ENCODE measurements at places on chromosomes 13 and 19.

- no peak for DNase-seq
These were observed 101.7 kb upstream of the SPRY2 start for GRCh38 chr13:80442609-80443008.

GRCh38 chr13:60152114-60152513 is 11.6 kb downstream of the DIAPH3 start:
- peak; percentile 15 for DNase-seq

DNA sequence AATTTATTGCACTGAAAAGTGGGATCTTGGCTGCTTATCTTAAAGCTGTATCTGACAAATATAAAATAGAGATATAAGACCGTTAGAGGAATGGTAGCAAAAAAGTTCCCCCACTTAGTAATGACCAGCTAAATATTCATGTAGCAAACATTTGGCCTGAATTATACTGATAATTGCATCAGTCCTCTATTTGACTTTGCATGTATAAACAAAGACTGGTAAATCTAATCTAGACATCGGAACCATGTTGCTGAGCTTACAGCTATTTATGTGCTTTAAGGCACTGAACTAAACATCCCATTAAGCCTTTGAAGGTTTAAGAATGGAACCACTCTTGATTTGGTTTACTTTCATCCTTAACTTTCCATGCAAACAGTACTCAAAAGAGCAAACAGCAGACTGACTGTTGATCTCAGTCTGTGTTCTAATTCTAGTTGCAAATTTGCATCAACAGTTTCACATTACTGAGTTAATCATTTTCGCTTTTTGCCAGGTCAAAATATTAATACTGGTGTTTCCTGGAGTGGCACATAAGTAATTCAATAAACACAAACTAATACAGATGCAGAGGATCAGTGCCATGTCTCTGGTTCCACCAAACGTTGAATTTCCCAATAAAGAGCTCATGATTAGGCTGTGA is 203.5 kb upstream of the HTR2A start:
- DNase-seq = peak; percentile 22

DNA sequence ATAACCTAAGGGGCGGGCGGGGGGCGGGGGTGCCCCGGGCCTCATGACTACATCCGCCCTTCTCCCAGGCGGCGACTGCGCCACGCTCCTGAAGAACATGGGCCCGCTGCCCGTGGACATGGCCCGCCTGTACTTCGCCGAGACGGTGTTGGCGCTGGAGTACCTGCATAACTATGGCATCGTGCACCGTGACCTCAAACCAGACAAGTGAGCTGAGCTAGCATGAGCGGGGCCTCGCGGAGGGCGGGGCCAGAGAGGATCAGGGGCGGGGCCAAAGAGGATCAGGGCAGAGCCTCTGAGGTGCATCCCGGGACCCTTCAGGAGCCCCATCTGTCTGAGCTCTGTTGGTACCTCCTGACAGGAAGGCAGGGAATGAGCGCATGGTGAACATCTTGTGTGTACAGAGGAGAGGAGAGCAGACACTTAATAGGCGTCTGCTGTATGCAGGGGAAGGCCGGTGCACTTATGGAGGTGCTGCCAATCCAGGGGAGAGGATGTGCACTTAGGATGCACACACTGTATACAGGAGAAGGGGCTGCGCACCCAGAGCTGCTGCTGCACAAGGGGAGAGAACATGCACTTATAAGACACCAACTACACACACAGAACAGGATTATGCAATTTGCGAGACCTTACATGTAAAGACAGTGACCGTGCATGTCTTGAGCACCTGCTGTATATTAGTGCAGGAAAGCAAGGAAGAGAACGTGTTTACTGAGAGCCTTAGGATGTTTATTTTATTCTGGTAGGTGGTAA is 20.9 kb upstream of the PIK3R2 start:
- DNase-seq = no peak

GRCh38 chr19:44430956-44431355 is 17.3 kb downstream of the ZNF229 start:
- peak; percentile 41 for DNase-seq

GRCh38 chr13:99383946-99384345 is 76.7 kb upstream of the GPR183 start:
- no peak for DNase-seq

DNA sequence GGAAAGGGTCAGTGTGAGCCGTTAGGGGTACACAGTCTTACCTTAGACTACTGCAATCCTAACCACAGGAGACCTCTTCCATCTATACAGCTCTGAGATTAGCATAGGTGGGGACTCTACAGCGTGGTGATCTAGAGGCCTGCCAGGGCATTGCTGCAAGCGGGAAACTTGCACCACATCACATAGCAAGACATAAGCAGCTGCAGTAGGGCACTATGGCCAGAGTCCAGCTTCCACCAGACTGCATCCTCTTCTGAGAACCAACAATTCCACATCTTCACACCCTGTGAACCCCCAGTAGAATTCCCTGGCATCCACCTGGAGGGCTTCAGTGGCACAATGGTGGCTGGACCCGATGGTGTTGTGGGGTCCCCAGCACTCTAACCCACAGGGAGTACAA is 1564.3 kb upstream of the PRR20A start:
- DNase-seq = no peak

GRCh38 chr13:36105726-36106125 is 25.5 kb downstream of the DCLK1 start:
- no peak for DNase-seq

- peak; percentile 2 for DNase-seq
These were observed 146.9 kb upstream of the UFM1 start for GRCh38 chr13:38202740-38203139.

DNA sequence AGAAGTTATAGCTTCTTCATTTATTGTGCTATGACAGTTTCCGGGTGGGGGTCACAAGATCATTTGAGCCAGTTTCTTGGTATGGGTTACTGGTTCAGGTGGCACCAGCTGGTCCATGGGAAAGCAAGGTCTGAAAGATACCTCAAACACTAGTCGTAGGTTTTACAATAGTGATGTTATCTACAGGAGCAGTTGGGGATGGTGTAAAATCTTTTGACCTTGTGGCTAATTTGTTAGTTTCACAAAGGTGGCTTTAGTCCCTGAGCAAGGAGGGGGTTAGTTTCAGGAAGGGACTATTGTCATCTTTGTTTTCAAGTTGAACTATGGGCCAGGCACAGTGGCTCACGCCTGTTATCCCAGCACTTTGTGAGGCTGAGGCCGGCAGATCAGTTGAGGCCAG is 24.6 kb downstream of the CHST8 start:
- no peak for DNase-seq

GRCh38 chr13:91185294-91185863 is 162.1 kb upstream of the MIR17HG start:
- peak; percentile 0 for DNase-seq

GRCh38 chr13:93774506-93774905 is 547.9 kb downstream of the GPC6 start:
- DNase-seq = no peak

DNA sequence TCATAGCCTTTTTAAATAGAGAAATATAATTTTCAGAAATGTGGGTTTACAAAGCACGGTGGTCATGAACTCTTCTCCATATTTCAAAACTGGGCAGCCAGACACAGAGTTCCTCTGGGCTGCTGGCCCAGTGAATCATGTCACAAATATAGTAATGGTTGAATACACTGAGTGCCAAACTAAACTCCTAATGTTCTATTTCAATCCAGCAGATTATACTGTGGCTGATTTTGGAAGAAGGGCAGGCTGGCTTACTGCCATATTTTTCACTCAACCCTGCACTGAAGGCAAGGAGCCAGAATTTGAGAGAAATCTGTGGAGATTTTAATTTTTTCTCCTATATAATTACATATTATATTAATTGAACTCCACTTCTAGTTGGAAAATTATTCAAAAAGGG is 17.0 kb upstream of the PRR20A start:
- no peak for DNase-seq

- no peak for DNase-seq
These were observed 6.6 kb upstream of the DACH1 start for GRCh38 chr13:71873418-71874247.

DNA sequence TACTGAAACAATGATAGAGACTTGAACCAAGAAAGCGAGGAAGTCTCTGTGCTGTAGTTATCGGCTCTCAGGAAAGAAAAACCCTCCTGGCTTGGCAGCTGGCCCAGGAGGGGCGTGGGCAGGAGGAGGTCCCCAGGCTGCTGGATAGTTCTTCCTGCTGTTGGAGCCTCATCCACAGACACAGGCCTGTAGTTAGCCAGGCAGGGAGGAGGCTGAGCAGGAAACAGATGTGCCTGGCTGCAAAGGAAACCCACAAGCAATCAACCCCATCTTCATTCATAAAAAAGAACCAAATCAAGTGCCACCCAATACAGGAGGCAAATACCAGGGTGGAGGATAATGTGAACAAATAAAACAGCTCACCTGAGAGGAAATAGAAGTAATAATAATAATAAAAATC is 86.2 kb downstream of the IRS2 start:
- DNase-seq = peak; percentile 24

GRCh38 chr13:107324416-107325204 is 756.7 kb upstream of the ARGLU1 start:
- peak; percentile 34 for DNase-seq

- DNase-seq = no peak
These were observed 7.1 kb downstream of the GPR108 start for GRCh38 chr19:6730153-6730804.

GRCh38 chr19:31349160-31349881 is at the start of gene TSHZ3:
Gene TSHZ3 (minus strand): TSS chr19:31349436. CDS start chr19:31349219, 217 bp downstream.
- DNase-seq = peak; percentile 87

DNA sequence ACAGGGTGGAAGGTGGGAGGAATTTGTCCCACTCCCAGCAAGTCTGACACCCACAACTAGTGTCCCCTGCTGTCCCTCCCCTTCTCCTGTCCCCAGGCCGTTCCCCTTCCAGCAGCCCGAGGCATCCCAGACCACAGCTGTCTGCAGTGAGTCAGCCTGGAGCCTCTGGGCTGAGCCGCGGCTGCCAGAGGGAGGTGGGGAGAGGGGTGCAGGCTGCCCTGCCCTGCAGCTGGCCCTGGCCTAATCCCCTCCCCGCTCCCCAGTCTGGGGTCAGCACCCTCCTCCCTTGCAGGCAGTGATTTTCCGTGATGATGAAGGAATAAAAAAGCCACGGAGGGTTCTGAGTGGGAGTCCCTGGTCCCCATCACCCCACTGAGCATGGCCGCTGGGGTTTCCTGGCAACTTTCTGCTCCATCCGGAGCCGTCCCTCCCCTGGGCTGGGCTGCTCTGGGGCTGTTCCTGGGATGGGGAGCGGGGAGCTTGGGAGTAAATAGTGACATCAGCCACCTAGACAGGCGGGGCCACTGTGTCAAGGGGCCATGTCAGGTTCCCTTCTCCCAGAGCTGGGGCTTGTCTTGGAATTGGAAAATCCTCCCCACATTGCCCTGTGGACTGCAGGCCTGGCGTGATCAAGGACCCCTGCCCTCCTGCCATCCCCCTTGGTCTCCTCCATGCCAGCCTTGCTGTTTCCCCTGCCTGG is 16.8 kb downstream of the SPC24 start:
- peak; percentile 77 for DNase-seq

- peak; percentile 90 for DNase-seq
These were observed 20.3 kb upstream of the AKT2 start for GRCh38 chr19:40305403-40305802.

DNA sequence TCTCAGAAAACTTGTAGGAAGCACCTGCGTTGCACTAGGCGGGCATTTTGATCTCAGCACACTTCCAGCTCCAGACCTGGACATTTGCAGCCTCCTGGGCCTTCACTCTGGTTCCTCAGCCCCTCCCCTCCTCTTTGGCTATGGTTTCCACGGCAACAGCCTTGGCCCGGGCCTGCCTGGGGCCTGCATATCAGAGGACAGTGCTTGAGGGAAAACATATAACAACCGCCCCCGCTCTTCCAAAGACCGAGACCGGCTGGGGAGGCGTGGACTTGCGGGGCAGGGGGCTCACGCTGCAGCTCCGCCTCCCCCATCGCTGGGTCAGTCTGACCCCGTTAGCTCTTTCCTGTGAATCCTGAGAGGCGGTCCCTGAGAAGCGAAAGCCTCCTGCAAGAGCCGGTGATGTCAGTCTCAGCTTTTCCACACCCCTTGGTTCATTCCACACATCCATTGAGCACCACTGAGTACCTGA is 125.7 kb upstream of the PEG3 start:
- no peak for DNase-seq

DNA sequence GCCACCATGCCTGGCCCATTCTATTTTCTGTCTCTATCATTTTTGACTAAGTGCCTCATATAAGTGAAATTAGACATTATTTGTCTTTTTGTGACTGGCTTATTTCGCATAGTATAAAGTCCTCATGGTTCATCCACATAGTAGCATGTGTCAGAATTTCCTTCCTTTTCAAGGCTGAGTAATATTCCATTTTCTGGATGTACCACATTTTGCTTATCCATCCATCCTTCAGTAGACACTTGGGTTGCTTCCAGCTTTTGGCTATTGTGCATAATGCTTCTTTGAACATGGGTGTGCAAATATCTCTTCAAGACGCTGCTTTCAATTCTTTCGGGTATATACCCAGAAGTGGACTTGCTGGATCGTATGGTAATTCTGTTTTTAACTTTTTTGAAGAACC is 51.5 kb upstream of the USE1 start:
- no peak for DNase-seq

GRCh38 chr13:60230593-60230992 is 66.9 kb upstream of the DIAPH3 start:
- DNase-seq = peak; percentile 1

DNA sequence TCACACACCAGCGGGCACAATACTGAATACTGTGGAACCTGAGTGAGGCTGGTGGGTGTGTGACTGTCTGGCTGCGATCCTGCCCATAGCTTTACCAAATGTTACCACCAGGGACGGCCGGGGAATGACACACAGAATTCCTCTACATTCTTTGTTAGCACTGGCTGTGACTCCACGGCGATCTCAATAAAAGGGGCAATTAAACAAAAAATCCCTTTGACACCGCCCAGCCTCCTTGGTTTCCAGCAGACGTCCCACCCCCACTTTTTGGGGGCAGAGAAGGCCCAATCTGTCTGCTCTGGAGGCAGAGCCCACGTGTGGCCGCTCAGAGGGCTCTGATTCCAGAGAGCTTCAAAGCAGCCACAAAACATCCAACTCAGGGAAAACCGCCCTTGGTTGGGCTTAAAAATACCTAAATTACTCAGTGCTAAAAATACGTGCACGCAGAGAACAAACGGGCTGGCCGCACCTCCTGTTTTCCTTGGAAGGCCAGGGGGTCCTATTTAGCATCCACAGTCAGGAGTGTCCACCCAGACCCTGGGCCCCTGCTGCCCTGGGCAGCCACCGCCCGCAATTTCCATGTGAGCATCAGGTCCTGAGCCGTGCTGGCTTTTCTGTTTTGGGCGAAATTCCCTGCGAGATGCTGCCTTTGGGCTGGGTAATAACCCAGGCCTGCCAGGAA is 47.8 kb downstream of the GADD45B start:
- DNase-seq = peak; percentile 41

GRCh38 chr13:112209266-112209665 is 142.3 kb downstream of the SOX1 start:
- no peak for DNase-seq

GRCh38 chr13:22793598-22794134 is 387.1 kb upstream of the SGCG start:
- no peak for DNase-seq

GRCh38 chr13:112558696-112559418 is 29.1 kb downstream of the TUBGCP3 start:
- DNase-seq = no peak
